ENCODE measurements at places on chromosomes 16 and 17. TPM values are rescaled to one million over a fixed set of nuclear protein-coding genes. Genes with fewer than 3 reads are reported as not detected.

NME2 gene
- polyA plus RNA-seq: 414 TPM

ZPBP2 gene
- not detected for polyA plus RNA-seq

GRCh38 chr16:85348911-85349334 is 236.7 kb upstream of the CIBAR2 start:
- no peak overlapping the region for H3K27ac ChIP-seq
- H3K4me3 ChIP-seq: no peak overlapping the region
- H3K27me3 ChIP-seq: no peaks in the 10 kb centered on the region
- no peak for DNase-seq

DNA sequence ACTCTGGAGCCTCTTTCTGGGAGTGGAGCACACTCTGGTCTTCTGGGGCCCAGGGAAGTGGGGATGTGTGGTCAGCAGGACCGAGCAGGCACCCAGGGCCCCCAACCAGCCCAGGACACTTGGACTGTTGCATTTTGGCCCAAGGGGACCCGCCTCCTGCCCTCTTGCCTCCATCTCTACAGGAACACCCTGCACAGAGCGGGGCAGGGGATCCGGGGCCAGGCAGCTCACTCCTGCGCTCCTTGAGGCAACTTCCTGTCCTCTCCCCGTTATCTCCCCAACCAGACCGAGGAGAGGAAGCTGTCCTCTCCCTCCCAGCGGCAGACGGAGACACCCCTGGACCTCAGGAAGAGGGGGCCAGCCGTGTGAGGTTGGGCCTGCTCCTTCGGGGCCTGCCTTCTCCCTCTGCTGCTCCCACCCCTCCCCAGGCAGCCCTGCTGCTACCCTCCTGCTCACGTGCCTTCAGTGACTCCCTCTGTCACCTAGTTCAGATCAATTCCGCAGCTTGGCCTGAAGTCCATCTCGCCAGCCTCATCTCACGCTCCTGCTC is 10.0 kb upstream of the ATP2A3 start:
- H3K4me1 ChIP-seq: peaks cover 10% of the 10 kb centered on the region
- DNase-seq: no peak
- no peak overlapping the region for H3K4me3 ChIP-seq
- no peaks in the 10 kb centered on the region for H3K36me3 ChIP-seq

- DNase-seq: no peak
- H3K36me3 ChIP-seq: peaks cover 6% of the 10 kb centered on the region
- H3K4me1 ChIP-seq: peaks cover 9% of the 10 kb centered on the region
- H3K27ac ChIP-seq: no peak overlapping the region
- no peaks in the 10 kb centered on the region for H3K27me3 ChIP-seq
- no peak overlapping the region for H3K4me3 ChIP-seq
Measured at GRCh38 chr16:81684242-81684837, 94.8 kb upstream of the PLCG2 start.

RAB26 gene
- polyA plus RNA-seq: 3.3 TPM

PRM3 gene
- polyA plus RNA-seq: not detected

- no peak for DNase-seq
- no peak overlapping the region for H3K27ac ChIP-seq
- no peaks in the 10 kb centered on the region for H3K4me1 ChIP-seq
- no peak overlapping the region for H3K4me3 ChIP-seq
- no peaks in the 10 kb centered on the region for H3K36me3 ChIP-seq
- H3K27me3 ChIP-seq: no peaks in the 10 kb centered on the region
Measured at GRCh38 chr17:76892329-76892728, 24.1 kb downstream of the MGAT5B start.

LGALS9B gene
- polyA plus RNA-seq: not detected

PRR11 gene
- 0.15 TPM for polyA plus RNA-seq

GRCh38 chr17:65893692-65894279 is 298.1 kb downstream of the CEP112 start:
- no peaks in the 10 kb centered on the region for H3K36me3 ChIP-seq
- H3K4me3 ChIP-seq: no peak overlapping the region
- DNase-seq: no peak
- no peaks in the 10 kb centered on the region for H3K4me1 ChIP-seq
- H3K27ac ChIP-seq: no peak overlapping the region

DNA sequence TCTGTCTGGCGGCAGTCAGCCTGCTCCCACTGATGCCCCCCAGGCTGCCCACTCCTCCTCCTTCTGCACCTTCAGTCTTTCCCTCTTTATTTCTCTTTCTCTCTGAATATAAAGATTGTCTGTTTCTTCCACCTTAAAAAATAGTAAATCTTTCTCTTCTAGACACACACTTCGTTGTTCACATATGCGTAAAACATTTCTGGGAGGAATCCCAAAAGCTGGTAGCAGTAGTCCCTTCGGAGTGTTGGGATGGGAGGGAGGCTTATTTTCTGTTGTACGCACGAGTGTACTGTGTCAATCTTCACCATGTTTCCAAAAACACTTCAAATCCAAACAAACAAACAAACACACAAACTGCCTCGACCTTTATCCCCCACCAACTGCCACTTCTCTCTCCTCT is 9.9 kb downstream of the OSBPL7 start:
- no peaks in the 10 kb centered on the region for H3K27me3 ChIP-seq
- DNase-seq: no peak
- H3K27ac ChIP-seq: no peak overlapping the region
- no peak overlapping the region for H3K4me3 ChIP-seq
- no peaks in the 10 kb centered on the region for H3K4me1 ChIP-seq
- peaks cover 71% of the 10 kb centered on the region for H3K36me3 ChIP-seq

CACNA1G gene
- polyA plus RNA-seq: 0.11 TPM

MC1R gene
- 1.6 TPM for polyA plus RNA-seq

DNA sequence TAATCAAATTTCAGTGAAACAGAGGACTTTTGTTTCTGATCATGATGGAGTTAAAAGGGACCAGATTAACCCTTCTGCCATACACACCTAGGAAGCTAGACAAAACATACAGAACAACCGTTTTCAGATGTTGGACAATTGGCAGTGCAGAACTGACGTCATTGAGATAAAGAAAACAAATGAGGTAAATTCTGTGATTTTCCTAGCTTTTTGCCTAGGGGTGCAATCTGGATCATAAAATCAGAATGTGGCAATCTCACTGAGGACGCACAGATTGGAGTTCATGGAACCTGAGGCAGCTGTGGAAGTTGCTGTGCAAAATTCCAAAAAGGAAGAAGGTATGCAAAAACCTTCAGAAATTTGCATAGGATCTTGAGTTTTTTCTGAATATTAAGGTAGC is 15.0 kb upstream of the USP32 start:
- no peak for DNase-seq
- H3K27ac ChIP-seq: no peak overlapping the region
- H3K4me1 ChIP-seq: no peaks in the 10 kb centered on the region
- no peaks in the 10 kb centered on the region for H3K27me3 ChIP-seq

DNA sequence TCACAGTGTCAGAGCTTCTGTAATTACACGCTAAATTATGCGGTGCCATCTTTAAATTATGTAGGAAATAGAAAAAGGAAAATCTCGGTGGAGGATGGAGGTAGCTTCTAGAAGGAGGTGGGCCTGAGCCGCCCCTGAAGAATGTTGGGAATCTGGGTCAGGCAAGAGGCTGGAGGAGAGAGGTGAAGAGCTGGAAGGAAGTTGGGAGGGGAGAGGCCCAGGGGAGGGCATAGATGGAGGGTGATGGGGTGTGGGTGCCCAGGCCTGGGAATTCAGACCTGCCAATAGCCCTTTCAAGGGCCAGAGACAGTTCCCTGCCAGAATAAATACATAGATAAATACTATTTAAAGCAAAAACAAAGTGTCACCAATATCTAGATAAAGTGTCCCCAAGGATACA is 415.0 kb upstream of the HSBP1 start:
- no peak overlapping the region for H3K4me3 ChIP-seq
- no peaks in the 10 kb centered on the region for H3K36me3 ChIP-seq
- no peak overlapping the region for H3K27ac ChIP-seq
- peaks cover 4% of the 10 kb centered on the region for H3K4me1 ChIP-seq

- peak overlapping the region; percentile 61 for H3K27ac ChIP-seq
- no peaks in the 10 kb centered on the region for H3K27me3 ChIP-seq
- H3K4me3 ChIP-seq: peak overlapping the region; percentile 63
- H3K4me1 ChIP-seq: no peaks in the 10 kb centered on the region
Measured at GRCh38 chr16:20675488-20676267, 21.8 kb downstream of the ACSM1 start.

DNA sequence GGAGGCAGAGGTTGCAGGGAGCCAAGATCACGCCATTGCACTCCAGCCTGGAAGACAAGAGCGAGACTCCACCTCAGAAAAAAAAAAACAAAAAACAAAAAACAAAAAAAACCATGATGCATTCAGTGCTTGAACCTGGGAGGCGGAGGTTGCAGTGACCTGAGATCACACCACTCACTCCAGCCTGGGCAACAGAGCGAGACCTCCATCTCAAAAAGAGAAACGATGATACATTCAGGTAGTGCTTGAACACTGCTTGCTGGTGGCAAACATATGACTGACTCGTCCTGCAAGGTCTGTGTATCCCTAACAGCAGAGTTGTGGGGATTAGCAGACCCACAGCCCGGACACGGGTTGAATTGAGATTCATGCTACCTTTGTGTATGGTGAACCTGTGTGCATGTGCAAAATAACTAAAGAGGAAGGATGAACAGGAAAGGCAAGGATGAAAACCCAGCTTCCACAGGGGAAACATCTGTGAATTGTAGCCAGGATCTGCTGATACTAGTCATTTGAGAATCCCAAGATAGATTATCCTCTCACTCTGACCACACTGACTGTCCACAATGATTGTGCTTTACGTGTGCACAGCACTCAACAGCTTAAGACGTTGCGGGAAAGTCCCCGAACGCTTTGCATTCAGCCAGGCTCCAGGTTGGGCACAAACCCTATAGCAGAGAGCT is 52.4 kb upstream of the MRPS23 start:
- no peak overlapping the region for H3K4me3 ChIP-seq
- peak; percentile 20 for DNase-seq
- H3K27me3 ChIP-seq: no peaks in the 10 kb centered on the region

DNA sequence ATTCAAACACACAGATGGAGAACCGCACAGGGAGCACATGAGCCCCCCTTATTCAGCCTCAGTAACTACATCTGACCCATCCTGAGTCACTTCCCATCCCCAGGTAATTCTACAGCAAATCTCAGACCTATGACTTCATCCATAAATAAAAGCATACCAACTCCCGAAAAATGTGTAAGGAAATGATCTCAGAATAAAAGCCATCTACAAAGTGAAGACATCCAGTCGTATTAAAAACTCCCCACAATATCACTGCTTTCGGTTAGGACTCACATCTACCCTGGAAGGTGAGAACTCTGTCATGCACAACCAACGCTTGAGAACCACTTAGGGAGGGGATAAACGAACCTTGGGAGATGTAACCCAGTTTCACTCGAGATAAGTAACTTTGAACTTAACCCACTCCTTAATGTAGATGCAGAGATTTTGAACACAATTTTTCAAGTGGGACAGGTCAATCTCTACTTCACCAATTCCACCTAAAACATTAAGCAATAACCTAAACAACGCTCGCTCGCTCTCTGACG is 1.3 kb downstream of the USP36 start:
- no peak for DNase-seq
- H3K27me3 ChIP-seq: no peaks in the 10 kb centered on the region
- peaks cover 29% of the 10 kb centered on the region for H3K36me3 ChIP-seq
- peak overlapping the region; percentile 95 for H3K27ac ChIP-seq

DNA sequence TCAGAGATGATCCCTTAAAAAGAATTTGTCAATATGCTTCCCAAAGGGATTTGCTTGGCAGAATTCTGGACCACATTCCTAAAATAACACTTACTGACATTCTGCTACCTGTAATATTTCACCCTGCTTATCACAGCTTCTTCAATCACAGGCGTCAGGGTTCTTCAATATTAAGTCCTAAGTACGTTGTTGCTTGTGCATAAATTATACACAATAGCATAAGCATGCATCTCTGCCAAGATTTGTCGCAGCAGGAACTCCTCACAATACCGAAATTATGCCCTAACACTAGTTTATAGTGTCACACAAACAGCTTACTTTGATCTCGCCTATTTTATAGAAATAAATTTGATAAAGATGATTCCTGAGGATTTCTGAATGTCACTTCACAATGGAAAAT is 48.9 kb downstream of the UBE2G1 start:
- no peak for DNase-seq
- H3K4me3 ChIP-seq: no peak overlapping the region
- no peaks in the 10 kb centered on the region for H3K36me3 ChIP-seq

CCL4L2 gene
- not detected for polyA plus RNA-seq

DNA sequence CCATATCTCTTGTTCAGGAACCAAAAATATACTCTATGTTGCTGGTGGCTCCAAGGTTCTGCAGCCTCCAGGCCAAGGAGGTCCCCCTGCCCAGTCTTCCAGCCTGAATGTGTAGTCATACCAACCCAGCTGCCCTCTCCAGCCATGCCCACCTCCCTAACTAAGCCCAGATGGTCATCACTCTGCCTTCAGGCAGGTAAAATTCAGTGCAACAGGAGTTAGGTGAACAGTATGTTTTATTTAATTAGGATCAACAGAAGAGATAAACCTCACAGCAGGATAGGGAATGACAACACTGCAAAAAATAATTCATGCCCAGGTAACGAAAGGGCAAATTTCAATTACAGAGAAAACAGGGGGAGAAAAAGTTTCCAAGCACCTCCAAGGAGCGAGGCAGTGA is 9.1 kb downstream of the ZNF423 start:
- no peaks in the 10 kb centered on the region for H3K27me3 ChIP-seq
- H3K27ac ChIP-seq: no peak overlapping the region

DNA sequence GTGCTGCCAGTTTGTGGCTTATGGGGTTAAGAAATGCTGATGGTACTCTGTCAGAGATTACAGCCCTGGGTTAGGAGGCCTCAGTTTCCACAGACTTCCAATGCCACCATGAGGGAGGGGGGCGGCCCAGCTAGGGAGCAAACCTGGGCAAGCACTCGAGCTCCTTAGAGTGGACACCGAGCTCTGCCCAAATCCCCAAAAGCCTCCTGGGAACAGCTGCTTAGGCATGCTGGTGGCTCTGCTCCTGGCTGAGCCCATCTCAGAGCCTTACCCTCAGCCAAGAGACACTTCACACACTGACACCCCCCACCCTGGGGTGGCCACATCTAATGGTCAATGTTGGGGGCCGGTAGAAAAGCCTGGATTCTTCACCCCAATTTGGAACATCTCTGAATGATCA is 66.1 kb downstream of the C16orf78 start:
- H3K4me1 ChIP-seq: peaks cover 15% of the 10 kb centered on the region
- DNase-seq: no peak
- H3K36me3 ChIP-seq: no peaks in the 10 kb centered on the region
- H3K27ac ChIP-seq: peak overlapping the region; percentile 30
- no peaks in the 10 kb centered on the region for H3K27me3 ChIP-seq
- no peak overlapping the region for H3K4me3 ChIP-seq

DNA sequence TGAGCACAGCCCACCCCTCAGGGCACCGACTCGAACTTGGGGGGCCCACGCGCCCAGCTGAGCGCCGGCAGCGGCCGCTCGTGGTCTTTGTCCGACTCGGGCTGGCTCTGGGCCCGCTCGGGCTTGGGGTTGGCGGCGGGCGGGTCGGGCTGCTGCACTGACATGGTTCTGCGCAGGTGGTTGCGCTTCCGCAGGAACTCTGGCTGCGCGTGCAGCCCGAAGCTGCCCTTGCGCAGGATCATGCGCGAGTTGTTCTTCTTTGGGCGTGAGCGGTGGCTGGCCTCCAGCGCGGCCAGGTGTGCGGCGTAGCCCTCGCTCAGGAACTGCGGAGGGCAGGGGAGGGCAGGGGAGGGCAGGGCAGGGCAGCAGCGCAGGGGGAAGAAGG is 11.1 kb downstream of the PIMREG start:
- H3K27ac ChIP-seq: no peak overlapping the region
- H3K4me3 ChIP-seq: peak overlapping the region; percentile 11
- H3K27me3 ChIP-seq: peaks cover 23% of the 10 kb centered on the region
- H3K36me3 ChIP-seq: no peaks in the 10 kb centered on the region
- H3K4me1 ChIP-seq: no peaks in the 10 kb centered on the region

PIEZO1 gene
- 31.2 TPM for polyA plus RNA-seq

- no peaks in the 10 kb centered on the region for H3K27me3 ChIP-seq
- H3K4me3 ChIP-seq: no peak overlapping the region
- no peaks in the 10 kb centered on the region for H3K36me3 ChIP-seq
- peaks cover 35% of the 10 kb centered on the region for H3K4me1 ChIP-seq
Measured at GRCh38 chr16:56263711-56264608, 72.7 kb downstream of the GNAO1 start.

All from heart left ventricle (tissue), 16 donors.